IPS DF 6.9 (cell line): ENCODE measurements at places on chromosomes 16 and 17.

- DNase-seq: no peak
Observed at GRCh38 chr16:66858740-66859396, 14.7 kb downstream of the CA7 start.

- DNase-seq: no peak
Observed at GRCh38 chr17:18031955-18032354, 7.0 kb downstream of the ATPAF2 start.

GRCh38 chr17:77512062-77512946 is 371.5 kb downstream of the SEC14L1 start:
- DNase-seq: no peak

DNA sequence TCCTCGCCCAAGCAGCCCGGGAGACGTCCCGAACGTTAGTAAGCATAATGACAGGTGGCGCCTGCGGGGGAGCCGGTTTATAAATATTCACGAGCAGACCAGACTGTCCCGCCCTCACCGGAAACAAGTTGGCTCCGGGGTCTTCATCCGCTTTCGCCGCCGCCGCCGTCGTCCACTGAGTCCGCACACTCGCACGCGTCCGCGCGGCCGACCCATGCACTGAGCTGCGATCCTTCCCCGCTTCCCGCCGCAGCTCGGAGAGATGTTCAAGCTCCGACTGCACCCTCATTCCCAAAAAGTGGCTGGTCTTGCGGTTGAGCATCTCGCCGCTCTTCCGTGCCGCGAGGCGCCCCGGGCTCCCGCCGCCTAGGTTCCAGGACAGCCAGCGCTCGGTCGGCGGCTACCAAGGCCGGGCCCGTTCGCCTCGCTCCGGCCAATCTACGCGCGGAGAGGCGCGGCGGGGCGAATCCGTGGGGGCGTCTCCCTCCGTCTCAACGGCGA is 385 bp downstream of the CFAP119 start:
- DNase-seq: no peak

- DNase-seq: no peak
Observed at GRCh38 chr17:17609121-17609520, 17.6 kb upstream of the PEMT start.

DNA sequence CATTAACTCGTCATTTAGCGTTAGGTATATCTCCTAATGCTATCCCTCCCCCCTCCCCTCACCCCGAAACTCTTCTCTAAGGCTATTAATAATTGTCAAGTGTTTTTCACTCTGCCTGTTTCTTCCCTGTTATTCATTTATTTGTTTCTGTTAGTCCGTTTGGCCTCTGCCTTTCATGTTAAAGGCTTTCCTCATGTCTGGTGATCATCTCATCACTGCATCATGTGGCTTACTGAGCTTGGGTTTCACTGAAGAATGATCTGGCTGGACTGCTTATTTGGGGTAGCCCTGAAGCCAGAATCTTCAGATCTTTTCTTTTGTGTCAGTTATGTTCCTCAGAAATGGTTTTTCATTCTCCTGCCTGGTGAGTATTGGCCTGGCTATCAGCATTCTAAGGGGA is 9.5 kb downstream of the UTP4 start:
- DNase-seq: no peak
